NCI-H1105 treated with DMSO at 0.1 percent for 48 hours (cell line): ENCODE measurements at places on chromosomes 7 and 10.

DNA sequence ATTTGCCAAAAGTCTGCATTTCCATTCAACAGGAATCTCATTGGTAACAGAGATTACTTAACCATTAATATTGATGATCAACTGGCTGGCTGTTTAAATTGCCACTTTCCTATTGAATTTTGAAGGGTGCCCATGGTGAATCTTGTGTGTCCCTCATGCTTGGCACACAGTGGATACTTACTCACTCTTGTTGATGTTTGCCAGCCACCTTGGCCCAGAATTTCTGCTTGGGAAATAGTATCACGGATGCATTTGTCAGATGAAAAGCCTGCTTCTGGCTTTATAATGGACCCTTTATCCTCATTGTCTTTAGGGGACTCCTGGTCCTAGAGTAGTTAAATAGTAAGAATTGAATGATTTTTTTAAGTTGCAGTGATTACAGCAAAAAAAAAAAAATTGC is 52.0 kb downstream of the MMRN2 start:
- DNase-seq = no peak

- DNase-seq = no peak
Measured at GRCh38 chr10:78547905-78548304, 514.2 kb downstream of the RPS24 start.

- no peak for DNase-seq
Measured at GRCh38 chr7:70063371-70063770, 465.1 kb downstream of the AUTS2 start.

- no peak for DNase-seq
Measured at GRCh38 chr7:8111282-8111960, 142.8 kb downstream of the GLCCI1 start.

- no peak for DNase-seq
Measured at GRCh38 chr10:80191589-80192270, 13.6 kb downstream of the ANXA11 start.

GRCh38 chr7:134364619-134365037 is 47.9 kb upstream of the SLC35B4 start:
- DNase-seq = no peak

- DNase-seq = no peak
Measured at GRCh38 chr7:144516729-144517525, 113.4 kb upstream of the NOBOX start.

- DNase-seq = no peak
Measured at GRCh38 chr10:69744971-69745370, 56.7 kb upstream of the COL13A1 start.

- no peak for DNase-seq
Measured at GRCh38 chr7:2191016-2191415, 41.7 kb downstream of the MAD1L1 start.

- no peak for DNase-seq
Measured at GRCh38 chr10:59684006-59684405, 25.6 kb downstream of the SLC16A9 start.

DNA sequence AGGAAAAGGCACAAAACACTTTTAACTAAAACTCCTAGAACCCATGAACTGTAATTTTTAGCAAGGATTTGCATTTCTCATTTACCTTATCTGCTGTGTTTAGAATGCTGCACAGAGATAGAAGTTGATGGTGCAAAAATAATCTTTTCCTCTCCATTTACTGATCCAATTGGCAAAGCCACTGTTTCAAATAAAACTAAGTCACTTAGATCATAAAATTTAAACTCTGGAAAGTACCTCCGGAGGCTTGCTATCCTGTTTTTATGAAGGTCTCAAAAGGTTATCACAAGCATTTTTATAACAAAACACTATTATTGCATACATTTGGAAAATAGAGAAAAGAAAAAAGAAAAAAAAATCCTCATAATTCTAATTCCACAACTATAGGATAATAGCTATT is 7.6 kb downstream of the CPA2 start:
- DNase-seq = no peak

DNA sequence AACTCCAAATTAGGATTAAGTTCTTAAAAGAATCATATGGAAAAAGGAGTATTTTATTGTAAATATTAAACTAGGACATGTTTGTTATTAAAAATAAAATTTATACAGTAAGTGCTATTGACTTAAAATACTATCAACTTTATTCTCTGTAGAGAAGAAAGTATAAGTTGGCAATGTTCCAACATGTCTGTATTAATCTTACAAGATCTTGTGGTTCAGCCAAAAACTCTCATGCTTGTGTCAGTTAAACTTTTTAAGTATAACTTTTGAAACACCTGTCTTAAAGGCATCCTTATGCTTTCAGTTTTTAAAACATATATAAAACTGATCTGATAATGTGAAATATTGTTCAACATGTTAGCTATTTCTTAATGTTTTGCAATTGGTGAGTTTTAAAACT is 160.7 kb downstream of the ZEB1 start:
- no peak for DNase-seq

GRCh38 chr10:71263376-71263775 is 51.0 kb downstream of the UNC5B start:
- no peak for DNase-seq

DNA sequence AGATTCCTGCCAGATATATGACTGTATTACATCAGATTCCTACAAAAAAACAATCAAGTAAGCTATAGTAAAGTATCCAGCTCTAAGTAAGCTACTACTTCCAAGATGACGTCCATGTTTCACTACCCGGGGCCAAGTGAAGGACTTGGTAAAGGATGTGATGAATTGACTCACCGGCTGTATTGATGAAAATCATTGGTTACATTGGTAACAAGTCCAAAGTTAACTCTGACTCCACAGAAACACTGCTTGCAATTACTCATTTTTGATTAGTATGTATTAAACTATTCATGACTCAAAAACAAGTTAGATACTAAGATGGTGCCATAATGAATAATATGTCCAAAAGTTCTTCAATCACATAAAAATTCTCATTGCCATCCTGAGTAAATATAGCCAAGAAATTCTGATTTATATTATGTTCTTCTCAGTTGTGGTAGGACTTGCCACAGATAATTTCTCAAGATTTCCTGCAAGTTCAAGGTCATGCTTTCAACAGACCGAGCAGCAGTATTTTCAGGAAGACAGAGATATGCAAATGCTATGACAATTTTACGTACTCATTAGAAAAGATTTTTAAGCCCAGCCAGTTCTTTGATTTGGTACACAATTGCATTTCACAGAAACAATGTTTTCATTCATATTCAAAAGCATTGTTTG is 12.6 kb upstream of the DNAJC1 start:
- no peak for DNase-seq

DNA sequence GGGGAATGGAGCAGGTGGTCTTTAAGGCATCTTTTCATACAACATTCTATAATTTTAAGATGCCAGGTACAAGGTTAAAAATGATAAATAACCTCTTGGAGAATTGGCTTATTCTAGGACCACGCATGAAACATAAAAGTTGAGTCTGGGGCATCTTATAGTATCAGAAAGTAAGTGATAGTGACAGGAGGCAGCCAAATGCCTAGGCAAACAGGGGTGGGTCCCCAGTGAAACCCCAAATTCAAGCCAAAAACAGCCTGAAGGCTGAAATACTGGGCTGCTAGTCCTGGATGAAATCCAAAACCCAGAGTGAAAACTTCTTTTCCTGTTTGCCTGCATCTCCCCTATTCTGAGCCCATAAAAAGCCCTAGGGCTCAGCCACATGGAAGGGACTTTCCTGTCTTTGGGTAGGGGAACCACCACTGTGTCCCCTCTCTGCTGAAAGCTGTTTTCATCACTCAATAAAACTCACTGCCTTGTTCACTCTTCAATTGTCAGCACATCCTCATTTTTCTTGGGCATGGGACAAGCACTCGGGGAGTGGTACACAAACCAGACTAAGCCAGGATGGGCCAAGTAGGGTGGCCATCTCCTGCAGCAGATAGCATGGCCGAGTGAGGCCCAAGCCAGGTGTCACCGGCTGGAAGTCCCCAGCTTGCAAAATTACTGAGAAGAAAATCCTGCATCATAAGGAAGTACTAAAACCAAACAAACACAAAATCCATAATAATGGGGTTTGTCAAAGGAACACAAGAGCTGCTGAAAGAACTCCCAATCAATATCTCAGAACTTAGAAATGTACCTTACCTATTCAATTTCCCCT is 241.6 kb upstream of the GALNT17 start:
- DNase-seq = no peak

GRCh38 chr10:10364902-10365301 is 652.8 kb upstream of the CELF2 start:
- DNase-seq = no peak

- no peak for DNase-seq
Measured at GRCh38 chr10:49552277-49552676, 13.4 kb upstream of the ERCC6 start.

DNA sequence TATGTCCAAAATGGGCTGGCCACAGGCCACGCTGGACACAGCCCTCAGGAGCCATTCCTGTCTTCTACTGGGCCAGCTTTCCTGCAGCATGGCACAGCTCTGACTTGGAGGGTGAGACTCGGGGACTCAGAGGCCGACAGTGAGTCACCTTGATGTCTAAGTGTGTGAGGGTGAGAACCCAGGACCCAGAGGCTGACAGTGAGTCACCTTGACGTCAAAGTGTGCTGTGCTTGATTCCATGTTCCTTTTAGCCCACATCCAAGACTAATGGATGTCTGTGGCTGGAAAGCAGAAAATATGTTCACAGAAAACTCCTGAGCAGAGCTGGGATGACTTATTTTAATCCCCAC is 6.0 kb upstream of the FAM170B start:
- no peak for DNase-seq

GRCh38 chr10:17028798-17029197 is 100.8 kb downstream of the CUBN start:
- no peak for DNase-seq

- DNase-seq = no peak
Measured at GRCh38 chr7:100563809-100564400, 9.8 kb downstream of the SAP25 start.

GRCh38 chr7:82131215-82131614 is 312.4 kb downstream of the CACNA2D1 start:
- DNase-seq = no peak

GRCh38 chr10:124306520-124306919 is 112.2 kb downstream of the OAT start:
- DNase-seq = no peak

- no peak for DNase-seq
Measured at GRCh38 chr10:112622786-112623185, 175.8 kb downstream of the VTI1A start.

DNA sequence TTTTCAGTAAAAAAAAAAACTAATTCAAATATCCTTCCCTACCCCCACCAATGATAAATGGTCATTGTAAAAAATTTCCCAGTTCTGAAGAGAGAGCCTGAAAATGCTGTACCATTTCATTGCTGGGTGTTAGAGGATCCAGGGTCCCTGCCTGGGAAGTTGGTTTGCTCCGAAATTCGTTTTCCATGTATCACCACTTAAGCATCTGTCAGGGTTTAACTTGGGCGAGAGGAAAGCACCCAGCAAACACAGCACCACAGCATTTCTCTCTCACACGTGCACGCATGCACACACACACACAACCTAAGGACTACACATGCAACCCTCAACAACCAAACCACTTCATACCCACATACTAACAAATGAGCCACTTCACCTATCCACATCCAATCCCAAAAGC is 42.1 kb upstream of the EMX2 start:
- DNase-seq = no peak

DNA sequence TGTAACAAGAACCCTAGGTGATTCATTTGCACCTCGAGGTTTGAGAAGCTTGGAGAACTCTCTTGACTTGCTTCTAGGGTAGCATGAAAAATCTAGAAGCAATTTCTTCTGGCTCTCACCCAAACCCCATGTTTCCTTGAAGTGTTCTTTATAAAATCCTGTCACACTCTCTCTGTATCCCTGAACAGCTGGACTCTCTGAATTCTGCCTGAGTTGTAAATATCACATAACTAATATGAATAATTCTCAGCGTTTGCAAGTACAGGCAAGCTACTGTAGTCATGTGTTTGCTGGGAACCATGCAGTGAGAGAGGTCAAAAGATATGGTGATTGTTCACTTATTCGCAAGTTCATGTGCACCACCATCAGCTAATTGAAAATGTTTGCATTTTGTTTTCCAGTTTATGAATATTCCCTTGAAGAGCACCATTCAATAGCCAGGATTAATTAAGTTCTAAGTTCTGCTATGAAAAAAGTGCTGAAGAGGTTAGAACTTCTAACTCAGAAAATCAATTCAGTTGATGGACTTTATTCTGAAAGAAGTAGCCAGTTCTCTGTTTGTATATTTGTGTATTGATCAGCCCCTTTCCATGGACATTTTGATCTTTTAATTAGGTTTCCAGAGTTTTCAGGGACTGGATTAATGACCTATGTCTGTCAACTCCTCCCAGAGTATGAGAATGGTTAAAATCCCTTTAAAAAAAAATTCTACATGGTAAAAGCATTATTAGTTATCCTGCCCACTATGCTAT is 243.0 kb downstream of the PLXDC2 start:
- no peak for DNase-seq

GRCh38 chr7:1914321-1914720 is 244.2 kb downstream of the ELFN1 start:
- DNase-seq = no peak

DNA sequence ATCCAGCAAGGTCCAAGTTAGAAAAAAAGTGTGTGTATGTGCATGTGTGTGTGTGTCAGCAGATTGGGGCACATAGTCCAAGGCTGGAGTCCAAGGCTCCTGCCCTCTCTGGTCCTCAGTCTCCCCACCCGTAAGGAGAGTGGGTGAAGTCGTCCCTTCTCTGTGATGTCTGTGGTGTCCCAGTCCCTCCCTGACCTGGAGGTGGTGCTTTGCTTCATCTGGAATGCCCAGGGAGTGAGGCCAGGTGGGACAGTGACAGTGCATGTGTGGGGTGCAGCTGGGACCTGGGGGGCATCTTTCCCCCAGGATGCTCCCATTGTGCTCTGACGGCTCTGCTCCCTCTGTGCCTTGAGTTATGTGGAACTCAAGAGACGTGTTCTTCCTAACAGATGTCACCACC is 18.0 kb downstream of the AQP1 start:
- no peak for DNase-seq

- no peak for DNase-seq
Measured at GRCh38 chr7:141698247-141699015, 3.5 kb downstream of the DENND11 start.
